ENCODE measurements at places on chromosomes 2 and 18.

- DNase-seq, result no peak
Measured at GRCh38 chr2:182428476-182428875, 1.6 kb upstream of the PDE1A start.

DNA sequence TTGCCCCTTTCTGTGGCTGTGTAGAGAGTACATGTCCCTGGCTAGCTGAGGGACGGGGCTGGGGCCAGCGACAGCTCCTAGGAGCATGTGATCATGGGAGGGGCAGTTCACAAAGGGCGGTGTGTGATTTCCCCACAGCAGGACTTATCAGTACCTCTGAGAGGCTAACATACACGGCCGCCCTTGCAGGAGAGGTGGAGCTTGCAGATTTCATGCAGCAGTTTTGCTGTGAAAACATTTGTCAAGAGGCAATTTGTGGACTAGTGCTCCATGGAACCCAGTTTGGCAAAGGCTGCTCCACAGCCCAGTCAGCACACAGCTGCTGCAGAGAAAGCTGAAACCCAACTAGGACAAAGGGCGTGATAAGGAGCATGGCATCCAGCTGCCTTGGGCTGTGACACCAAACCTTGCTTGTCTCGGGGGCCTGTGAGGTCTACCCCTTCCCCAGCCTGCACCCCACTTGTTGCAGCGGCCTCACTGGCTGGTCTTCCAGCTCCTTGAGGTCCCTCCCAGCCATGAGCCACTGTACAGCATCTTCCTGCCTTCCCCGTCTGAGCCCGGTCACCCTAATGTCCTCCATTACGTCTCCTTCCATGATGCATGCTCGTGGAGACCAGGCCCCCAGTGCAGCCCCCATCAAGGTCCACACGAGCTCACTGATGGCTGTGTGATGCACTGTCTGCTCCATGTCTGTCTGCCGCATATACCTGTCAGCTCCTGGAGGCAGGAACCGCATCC is 121.4 kb upstream of the HDAC4 start:
- DNase-seq, result no peak

DNA sequence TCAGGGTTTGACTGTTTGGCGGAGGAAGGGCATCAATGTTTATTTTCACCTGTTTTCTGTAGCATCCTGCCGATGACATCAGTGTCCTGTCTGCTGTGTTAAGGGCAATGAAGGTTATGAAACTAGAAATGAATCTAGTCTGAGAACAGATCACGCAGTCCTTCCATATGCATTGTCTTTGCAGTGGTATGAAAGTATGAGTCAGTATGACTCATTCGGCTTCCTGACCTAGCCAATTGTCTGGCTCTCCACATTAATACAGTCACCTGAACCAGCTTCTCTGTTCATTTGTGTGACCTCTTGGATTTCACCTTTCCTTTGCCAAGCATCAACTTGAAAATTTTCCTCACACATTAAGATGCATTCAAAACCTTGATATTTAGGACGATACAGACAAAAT is 353.8 kb downstream of the RND3 start:
- DNase-seq, result peak; percentile 52

DNA sequence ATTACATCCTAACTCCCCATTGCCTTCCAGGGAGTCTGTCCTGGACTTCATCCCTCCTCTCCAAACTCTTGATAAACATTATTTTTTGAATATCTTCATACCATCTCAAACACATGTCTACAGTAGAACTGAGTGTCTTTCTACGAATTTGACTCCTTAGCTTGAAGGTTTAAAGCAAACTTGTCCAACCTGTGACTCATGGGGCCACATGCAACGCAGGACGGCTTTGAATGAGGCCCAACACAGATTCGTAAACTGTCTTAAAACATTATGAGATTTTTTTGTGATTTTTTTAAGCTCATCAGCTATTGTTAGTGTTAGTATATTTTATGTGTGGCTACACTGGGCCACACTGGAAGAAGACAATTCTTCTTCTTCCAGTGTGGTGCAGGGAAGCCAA is 98.1 kb downstream of the PARD3B start:
- DNase-seq, result no peak

- no peak for DNase-seq
Measured at GRCh38 chr2:75342504-75343175, 143.3 kb upstream of the TACR1 start.

DNA sequence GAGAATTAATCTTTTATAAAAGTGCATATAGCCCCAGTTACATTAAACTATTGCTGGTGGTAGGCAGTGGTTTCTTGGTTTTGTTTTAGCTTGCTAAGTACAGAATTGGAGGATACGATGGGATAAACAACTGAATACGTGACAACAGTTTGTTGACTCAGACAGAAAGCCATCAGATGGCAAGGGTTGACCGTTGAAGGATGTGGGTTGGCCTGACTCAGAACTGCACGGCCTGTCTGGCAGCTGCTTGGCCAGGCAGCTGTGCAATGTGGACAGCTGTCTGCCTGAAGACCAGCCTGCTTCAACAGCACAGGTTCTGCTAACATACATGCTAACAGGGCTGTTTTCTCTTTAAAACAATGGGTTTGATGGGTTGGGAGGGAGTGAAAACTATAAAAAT is 46.6 kb downstream of the PRKRA start:
- peak; percentile 78 for DNase-seq

- DNase-seq, result no peak
Measured at GRCh38 chr18:78884502-78884901, 95.1 kb upstream of the SALL3 start.

DNA sequence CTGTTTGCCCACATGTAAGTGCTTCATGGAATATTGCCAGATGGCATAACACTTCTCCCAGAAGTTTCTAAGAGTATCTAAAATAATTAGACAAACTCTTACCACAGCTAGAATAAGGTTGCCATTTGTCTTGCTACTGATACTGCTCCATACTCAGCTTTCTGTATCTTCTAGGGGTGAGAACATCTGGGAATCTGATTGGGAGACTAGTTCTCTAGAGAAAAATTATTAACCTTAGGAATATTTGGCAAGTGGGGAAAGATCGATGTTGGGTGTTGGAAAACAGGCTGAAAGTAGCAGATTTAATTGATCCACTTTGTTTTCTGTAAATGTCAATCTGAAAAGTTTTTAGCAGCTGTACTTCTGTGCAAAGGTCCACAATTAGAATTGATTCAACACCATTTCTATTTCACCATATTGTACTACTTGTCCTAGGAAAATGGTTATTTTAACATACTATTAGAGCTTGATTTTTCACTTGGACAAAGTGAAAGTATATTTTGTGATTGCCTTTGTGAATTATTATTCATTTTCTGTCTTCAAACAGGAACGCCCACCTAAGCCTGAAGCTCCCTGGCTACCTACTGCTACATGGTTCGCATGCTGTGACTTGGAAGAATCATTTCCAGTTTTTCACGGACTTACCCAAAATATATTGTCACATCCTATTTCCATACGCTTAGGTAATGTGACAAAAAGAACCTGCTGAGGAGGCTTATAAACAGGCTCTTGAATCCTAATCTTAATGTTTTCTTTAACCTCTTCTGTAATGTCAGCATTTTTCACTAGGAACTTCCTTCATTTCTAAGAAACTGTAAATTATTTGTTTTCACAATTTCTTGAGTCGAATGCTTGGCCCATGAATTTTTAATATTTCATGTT is 147.7 kb downstream of the TRABD2A start:
- DNase-seq, result no peak

GRCh38 chr2:100051253-100051652 is 91.1 kb downstream of the AFF3 start:
- no peak for DNase-seq

- no peak for DNase-seq
Measured at GRCh38 chr2:135299165-135299564, 231.9 kb downstream of the ZRANB3 start.

DNA sequence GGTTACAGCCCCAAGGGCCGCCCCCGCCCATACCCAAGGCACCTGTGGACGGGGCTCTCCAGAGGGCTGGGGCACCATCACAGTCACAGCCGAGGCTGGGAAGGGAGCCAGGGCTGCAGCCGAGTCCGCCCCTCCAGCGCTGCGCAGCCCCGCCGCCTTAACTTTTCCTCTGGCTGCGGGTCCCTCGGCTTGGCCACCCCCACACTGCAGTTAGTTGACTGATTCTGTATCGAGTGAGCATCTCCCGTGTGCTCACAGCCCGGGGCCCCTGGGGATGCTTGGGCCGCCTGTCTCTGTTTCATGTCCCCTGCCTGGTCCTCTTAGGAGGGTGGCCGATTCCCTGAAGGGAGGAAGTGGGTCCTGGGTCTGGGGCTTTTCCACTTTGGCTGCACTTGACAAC is 33.7 kb downstream of the EMILIN2 start:
- no peak for DNase-seq

GRCh38 chr2:27890146-27890923 is at the start of the genes BABAM2 and RBKS:
TSS of gene BABAM2 (plus strand) at chr2:27890729. CDS start at chr2:27894557, 3,828 bp downstream.
TSS of gene RBKS (minus strand) at chr2:27890387. CDS start at chr2:27890345, 42 bp downstream.
- DNase-seq, result peak; percentile 96

DNA sequence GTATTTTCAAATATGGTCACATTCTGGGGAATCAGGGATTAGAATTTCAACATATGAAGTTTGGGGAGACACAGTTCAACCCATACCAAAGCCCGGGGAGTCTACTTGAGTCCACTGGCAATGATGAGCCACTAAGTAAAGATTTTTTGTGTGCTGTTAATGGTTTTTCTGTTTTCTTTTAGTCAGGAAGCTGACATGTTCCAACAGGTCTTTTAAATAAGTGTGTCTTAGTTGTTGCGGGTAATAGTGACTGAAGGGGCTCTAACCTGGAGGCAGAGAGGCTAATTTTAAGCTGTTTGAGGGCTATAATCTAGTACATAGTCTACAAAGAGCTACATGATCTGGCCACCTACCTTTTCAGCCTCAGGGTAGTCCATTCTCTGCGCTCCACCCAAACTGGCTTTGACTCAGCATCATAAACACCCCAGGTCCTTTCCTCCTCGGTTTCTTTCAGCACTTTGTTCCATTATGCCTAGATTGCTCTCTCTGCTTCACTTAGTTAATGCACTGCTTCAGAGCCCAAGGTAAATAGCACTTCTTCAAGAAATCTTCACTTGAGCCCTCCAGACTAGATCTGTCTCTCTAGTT is 17.6 kb upstream of the UBE2E3 start:
- DNase-seq, result no peak

GRCh38 chr2:215969131-215969841 is 44.1 kb downstream of the MREG start:
- no peak for DNase-seq

GRCh38 chr2:28224648-28225472 is 167.8 kb upstream of the FOSL2 start:
- DNase-seq, result peak; percentile 70

DNA sequence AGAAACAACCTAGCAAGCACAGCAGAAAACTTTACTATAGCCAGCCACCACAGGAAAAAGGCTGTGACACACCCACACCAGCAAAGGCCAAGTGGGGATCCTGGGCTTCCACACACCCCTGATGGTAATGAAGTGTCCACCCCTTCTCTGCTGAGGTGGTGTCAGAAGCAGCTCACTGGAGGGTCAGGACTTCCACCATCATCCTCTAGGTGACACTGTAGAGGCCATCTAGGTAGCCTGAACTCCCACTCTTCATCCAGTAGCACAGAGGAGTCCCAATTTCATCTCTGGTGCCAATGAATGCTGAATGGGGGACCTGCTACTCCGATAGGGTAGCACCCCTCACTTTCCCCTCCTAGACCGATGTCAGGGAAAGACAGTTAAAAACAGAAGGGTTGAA is 1544.4 kb downstream of the LRP1B start:
- peak; percentile 1 for DNase-seq

DNA sequence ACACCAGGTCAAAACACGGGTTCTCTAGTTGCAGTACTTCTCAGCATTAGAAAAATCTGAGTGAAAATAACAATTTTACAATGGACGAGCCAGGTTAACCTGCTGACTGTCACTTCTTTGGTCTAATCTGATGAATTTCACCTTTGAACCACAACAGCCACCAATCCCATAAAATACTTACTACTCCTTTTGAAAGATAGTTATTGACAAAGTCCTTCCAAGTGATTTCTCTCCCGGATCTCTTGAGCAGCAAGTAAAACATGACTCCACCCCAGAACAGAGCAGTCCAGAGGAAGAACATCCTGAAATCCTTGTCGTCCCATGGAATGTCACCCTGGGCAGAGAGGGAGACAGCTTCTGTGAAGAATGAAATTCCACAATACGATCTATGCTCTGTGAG is 10.2 kb downstream of the AFG3L2 start:
- no peak for DNase-seq

GRCh38 chr18:74255131-74255616 is 36.6 kb downstream of the CYB5A start:
- no peak for DNase-seq

DNA sequence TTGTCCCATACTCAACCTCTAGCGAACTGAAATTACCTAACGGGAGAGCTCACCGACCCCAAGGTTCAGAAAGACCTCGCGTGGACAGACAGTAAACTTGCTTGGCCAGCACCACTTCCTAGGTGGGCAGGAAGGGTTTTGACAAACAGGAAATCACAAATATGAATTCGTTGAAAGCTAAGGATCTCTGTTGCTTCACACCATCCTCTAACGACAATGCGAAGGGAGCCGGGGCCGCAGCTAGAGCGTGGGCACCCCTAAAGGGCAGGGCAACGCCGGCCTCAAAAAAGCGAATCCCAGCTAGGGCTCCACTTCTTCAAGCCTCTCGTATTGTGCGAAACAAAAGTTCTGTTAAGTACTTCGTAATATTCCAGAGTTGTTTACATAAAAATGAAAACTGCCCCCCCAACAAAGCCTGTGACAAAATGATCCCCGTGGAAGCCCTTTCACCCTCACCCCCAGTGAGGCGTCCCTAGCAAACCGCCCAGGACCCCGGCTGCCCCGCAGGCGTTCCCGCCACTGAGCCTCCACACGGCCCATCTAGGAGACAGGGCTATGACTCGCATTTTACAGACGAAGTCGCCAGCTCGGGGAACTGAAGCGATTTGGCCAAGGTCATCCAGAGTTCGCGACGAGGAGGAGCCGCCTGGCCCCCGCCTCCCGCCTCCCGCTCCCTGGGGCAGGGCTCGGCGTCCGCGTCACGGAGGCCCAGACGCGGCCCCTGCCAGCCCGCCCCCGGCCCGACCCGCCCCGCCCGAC is 548 bp downstream of the KANSL3 start:
- DNase-seq, result peak; percentile 91

DNA sequence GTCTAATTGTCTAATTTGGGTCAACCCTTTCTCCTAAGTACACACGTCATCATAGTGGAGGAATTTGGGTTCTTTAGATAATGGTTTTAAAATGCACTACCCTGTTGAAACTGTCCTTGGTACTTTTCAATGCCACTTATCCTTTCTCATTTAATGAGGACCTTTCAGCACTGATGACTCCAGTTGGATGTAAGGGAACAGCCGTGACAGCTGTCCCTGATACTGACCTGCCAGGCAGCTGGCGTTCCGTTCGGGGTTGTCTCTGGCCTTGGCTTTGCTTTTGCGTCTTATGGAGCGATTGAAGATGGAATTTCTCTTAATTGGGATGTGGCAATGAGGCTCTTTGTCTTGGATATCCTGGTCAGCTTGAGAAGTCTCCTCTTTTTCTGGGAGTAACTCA is 38.7 kb downstream of the NGEF start:
- no peak for DNase-seq

Measured in AG08396 (cell line).